ENCODE measurements at places on chromosomes 7 and 10.

GRCh38 chr10:72953687-72954086 lies 919 bp downstream of the PLA2G12B start:
- DNase-seq = no peak

DNA sequence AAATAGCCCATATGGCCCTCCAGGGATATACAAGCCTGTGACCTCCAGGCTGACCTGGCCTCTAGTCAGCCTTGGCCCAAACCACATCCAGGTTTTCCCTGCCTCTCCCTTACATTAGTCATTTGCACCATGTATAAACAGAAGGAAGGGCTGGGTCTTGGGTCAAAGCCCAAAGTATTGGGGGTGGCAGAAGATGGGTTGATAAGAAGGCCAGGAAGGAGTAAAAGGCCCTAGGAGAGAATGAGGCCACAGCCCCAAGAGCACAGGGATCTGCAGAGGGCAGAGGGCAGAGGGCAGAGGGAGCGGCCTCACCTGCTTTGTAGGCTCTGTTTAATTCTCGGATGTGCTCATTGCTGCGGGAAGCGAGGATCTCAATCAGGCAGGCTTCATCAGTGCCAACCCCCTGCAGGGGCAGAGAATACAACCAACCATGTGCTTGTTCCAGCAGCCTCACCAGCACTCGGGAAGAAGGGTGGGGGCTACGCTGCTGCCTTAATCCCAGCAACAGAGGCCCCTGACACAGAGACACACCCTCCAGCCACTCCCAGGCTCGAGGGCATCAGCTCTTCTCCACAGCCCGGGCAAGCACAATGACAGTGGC lies 31.3 kb downstream of the PLAC9 start:
- no peak for DNase-seq

DNA sequence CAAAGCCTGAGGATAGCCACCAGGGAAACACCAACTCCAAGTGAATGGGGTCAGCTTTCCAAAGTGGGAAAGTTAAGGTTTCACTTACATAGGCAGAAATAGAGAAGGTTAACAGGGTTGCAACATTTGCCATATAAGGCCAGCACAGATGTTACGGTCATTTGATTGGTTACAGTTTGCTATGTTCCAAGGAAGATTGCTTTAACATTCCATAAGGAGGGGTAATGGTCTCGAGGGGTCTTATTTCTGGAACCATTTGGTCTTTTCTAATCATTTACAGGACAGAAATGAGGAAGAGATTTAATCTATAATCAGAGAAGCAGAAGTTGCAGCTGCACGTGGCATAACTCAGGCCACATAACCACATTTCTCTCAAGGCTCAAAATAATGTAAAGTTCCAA lies 679.4 kb upstream of the C7orf33 start:
- DNase-seq = no peak

DNA sequence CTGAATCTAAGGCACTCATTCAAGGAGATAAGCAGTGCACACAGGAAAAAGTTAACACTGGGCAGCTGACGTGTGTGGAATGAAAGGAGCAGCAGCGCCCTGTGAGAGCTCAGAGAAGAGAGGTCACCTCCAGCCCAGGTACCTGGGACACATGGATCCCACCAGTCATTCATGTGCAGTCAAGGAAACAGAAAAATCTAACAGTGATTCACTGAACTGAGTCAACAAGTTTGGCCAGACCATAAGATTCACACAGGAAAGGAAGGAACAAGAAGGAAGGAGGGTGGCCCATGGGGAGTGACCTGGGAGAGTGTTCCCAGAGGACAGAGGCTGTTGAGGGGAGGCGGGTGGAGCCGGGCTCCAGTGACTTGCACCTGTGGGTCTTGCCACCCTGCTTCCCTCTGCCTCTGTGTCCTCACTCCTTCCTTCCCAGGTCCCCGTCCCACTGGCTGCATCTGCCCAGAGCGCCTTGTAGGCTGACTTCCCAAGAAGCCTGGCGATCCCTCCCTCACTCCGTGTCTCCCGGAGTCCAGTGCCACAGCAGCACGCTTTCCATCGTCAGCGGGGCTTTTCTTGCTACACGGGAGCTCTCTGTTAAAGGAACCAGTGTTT lies 27.7 kb downstream of the RNF32 start:
- DNase-seq = no peak

DNA sequence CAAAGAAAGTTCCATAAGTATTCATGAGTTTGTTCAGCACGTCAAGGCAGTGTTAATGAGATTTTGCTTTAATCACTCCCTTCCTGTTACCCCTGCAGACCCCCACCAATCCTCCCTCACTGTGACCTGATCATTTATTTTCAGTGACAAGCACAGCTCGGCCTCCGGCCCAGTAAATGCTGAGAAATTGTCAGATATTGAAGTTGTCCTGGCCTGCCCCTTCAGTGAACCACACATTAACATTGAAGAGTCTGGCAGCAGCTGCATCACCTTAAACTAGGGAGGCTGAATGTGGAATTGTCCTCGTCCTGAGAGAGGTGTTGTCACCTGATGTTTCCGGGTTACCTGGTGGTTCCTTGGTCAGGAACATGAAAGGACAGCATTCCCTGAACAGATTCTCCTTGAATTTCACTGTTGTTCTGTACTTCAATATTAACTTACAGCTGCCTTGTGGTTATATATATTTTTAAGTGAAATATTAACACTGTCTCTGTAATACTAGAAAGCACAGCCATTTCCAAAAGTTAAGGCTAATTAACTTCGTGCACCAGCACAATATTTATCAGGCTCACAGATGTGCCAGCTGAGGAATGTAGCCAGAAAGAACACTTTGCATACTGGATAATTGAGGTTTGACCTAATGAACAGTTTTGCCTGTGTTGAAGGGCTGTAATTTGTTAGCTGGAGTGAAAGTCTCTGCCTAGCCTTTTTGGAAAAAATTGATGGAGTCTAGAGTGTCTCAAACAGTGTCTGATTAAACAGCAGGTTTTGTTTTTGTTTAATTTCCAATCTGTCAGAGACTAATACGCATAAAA lies 265.3 kb downstream of the HDAC9 start:
- no peak for DNase-seq

DNA sequence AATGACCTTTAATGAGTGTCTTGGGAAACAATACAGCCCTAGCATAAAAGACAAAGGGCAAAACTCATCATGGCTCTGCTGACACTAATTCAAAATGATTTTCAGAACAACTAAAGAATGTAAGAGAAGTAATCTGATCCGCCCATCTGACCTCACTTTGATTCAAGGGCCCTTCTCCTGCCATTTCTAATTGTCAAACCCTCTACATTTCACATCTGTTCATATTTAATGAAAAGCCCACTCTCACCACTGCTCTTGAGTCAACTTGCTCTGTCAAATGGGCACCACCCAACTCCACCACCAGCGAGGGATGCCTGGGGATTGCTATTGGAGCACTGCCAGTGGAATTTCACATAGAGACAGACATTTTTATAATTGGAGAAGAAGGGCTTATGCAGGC lies 639.2 kb downstream of the KCNMA1 start:
- DNase-seq = no peak

DNA sequence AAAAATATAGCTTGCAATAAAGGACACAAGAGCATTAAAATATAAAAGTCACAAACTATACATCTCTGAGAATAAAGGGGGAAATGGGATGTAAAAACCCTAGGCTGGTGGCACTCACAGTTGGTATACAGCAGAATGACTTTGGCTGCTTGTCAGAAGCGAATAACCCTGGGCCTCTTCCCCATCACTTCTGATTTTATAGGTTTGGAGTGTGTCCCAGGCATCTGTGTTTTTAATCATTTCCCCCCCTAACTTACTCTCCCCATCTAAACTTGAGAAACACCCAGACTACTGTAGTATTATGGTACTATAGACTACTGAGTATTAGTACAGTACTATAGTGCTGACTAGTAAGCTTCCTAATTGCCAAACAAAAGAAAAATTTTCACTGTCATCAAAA lies 1.8 kb upstream of the RPA3 start:
- no peak for DNase-seq

- DNase-seq = no peak
Observed at GRCh38 chr10:100146875-100147650, 38.8 kb downstream of the ERLIN1 start.

DNA sequence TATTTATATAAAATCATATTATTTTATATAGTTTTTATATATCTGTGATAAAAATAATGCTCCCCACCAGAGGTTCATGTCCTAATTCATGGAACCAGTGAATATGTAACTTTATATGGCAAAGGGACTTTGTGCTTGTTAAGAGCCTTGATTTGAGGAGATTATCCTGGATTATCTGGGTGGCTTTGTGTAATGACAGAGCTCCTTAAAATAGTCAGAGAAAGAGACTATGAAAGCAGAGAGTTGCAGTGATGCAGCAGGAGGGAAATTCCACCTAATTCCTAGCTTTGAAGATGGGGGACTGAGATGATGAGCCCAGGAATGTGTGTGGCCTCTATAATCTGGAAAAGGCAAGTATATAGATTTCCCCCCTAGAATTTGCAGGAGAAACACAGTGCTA lies 1034.2 kb upstream of the C7orf33 start:
- DNase-seq = no peak

DNA sequence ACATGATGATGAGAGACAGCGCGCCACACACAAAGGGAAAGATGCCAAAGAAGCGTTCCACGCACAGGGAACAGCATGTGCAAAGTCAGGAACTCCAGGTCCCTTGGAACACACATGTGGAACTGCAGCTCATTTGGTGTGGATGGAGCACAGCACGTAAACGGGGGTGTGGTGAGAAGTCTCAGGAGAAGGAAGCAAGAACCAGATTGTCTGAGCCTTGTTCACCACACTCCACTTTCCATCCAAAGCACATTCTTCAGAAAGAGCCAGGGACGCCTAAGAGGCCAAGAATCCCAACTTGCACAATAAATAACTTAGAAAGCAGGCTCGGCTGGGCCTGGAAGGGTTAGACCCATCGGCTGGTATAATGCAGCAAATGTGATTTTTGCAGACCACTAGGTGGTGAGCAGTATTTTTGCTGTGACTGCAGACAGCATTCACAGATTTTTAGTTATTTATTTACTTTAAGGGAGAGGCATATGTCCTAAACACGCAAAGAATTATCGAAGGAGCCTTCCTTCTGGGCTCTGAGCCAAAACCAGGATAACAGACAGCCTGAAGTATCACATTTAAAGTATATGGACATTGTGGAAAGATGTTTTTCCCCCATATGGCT lies 27.9 kb upstream of the ASCC1 start:
- no peak for DNase-seq

DNA sequence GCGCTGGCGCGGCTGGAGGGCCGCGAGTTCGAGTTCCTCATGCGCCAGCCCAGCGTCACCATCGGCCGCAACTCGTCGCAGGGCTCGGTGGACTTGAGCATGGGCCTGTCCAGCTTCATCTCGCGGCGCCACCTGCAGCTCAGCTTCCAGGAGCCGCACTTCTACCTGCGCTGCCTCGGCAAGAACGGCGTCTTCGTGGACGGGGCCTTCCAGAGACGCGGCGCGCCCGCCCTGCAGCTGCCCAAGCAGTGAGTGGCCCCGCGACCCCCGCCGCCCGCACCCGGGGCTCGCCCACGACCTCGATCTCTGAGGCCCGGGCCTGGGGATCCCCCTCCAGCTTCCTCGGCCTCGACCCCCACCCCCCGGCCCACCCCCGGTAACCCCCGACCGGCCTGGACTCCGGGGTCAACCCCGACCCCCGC lies 537 bp downstream of the FOXK1 start:
- DNase-seq = no peak

DNA sequence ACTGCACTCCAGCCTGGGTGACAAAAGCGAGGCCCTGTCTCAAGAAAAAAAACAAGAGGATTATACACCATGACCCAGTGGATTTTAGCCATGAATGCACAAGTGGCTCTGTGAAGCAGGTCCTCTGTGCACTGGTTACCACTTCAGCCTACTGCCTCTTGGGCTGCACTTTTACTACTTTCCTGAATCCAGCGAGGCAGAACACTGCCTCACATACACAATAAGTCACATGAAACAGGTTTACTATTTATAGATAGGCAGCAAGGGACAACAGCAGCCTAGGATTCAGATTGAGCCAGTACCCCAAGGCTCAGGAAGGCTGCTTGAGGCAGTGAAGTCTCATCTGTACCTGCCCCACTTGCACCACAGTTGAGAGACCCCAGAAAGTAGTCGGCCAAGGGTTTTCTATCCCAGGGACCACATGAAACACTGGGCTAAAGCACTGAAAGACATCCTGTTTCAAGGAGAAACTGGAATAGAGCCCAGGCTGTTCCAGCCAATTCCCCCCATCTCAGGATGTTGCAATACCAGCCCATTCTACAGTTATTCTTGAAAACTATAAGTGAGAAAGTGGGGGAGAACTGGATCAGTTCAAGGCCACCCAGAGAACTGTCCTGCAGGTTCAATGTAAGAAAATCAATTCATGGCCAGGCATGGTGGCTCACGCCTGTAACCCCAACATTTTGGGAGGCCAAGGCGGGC lies 10.3 kb upstream of the OGDH start:
- no peak for DNase-seq

DNA sequence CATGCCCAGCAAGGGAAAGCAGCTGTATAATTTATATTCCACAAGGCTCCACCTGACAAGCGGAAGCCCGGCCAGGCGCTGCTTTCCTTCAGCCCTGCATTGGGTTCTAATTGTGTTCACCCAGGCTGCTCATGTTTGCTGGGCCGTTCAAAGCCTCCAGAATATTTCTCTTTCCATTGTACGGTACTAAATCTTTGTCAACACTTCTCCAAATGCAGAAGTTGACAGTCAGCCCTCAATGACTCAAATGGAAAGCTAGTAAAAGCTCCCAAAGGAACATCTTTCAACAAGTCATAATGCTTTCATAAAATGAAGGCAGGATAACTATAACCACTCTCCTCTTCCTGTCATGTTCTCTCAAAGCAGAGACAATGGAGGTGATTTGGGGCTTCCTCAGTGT lies 17.8 kb upstream of the CPXM2 start:
- no peak for DNase-seq

- no peak for DNase-seq
Observed at GRCh38 chr10:100024748-100025147, 15.0 kb upstream of the DNMBP start.

DNA sequence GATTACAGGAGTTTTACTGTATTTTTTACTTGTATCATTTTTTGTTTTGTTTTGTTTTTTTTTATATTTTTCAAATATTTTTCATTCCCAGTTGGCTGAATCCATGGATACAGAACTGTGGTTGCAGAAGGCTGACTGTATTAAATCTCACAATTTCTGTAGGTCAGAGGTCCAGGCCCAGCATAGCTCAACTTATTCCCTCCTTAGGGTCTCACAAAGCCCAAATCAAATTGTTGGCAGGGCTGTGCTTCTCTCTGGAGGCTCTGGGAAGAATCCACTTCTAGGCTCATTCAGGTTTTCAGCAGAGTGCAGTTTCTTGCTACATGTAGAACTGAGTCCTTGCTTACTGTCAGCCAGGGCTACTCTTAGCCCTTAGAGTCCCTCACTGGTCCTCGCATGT lies 22.6 kb downstream of the TSPAN14 start:
- no peak for DNase-seq

Data from iPS DF 19.7 (cell line).